ENCODE measurements at places on chromosomes 13 and 19. TPM values are rescaled to one million over a fixed set of nuclear protein-coding genes. Genes with fewer than 3 reads are reported as not detected.

FUT6 gene
- not detected for total RNA-seq

HPN gene
- not detected for total RNA-seq

CEACAM21 gene
- not detected for total RNA-seq

METTL21C gene
- not detected for total RNA-seq

KIR2DL4 gene
- not detected for total RNA-seq

DCLK1 gene
- total RNA-seq: 1.3 TPM

PODNL1 gene
- total RNA-seq: 1.7 TPM

GPR183 gene
- not detected for total RNA-seq

TYROBP gene
- not detected for total RNA-seq

ZNF90 gene
- 1.6 TPM for total RNA-seq

ATP7B gene
- total RNA-seq: 1.8 TPM

DEDD2 gene
- total RNA-seq: 25.7 TPM

EPSTI1 gene
- 4.4 TPM for total RNA-seq

ETV2 gene
- 1.5 TPM for total RNA-seq

ZNF835 gene
- total RNA-seq: 0.89 TPM

FCER2 gene
- not detected for total RNA-seq

DPF1 gene
- total RNA-seq: 3.5 TPM

ZNF846 gene
- total RNA-seq: 4.7 TPM

MBD3L3 gene
- total RNA-seq: not detected

PSG3 gene
- total RNA-seq: not detected

KLK3 gene
- total RNA-seq: not detected

PCDH20 gene
- total RNA-seq: not detected

CKAP2 gene
- 45.0 TPM for total RNA-seq

AP1M2 gene
- not detected for total RNA-seq

NLRP9 gene
- total RNA-seq: not detected

PRR20D gene
- total RNA-seq: not detected

ZNF415 gene
- total RNA-seq: 1.8 TPM

YJEFN3 gene
- total RNA-seq: 0.30 TPM

POSTN gene
- total RNA-seq: 7.1 TPM

SIGLEC11 gene
- total RNA-seq: not detected

ZNF486 gene
- total RNA-seq: 5.4 TPM

LONP1 gene
- 98.4 TPM for total RNA-seq

WTIP gene
- 19.5 TPM for total RNA-seq
